CD4-positive, alpha-beta T cell (primary cell): ENCODE measurements at places on chromosomes 3 and 15.

GRCh38 chr15:71080166-71080565, 35.1 kb upstream of the THSD4 start:
- no peak for DNase-seq

GRCh38 chr3:33936171-33936920, 137.9 kb downstream of the PDCD6IP start:
- no peak for DNase-seq

GRCh38 chr3:41569632-41570305, 370.5 kb downstream of the CTNNB1 start:
- no peak for DNase-seq

DNA sequence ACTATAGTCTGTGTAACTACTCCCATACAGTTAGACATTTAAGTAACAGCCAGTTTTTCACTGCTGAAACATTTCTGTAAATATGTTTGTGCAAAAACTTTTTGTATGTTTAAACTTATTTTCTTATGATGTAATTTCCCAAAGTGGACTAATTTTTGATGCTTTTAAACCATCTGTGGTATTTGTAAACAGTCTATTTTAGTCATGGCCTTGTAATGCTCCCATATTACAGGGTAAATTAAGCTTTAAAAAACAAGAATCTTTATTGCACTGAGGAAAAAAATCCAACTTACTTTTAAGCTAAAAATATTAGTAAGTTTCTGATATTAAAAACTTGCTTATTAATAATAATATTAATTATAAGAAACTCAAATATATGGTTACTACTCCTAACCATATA, 13.5 kb downstream of the CCDC14 start:
- DNase-seq, result no peak

GRCh38 chr3:179156170-179156569, 8.0 kb downstream of the PIK3CA start:
- no peak for DNase-seq

GRCh38 chr3:11661827-11662226, 18.1 kb upstream of the VGLL4 start:
- DNase-seq, result no peak

DNA sequence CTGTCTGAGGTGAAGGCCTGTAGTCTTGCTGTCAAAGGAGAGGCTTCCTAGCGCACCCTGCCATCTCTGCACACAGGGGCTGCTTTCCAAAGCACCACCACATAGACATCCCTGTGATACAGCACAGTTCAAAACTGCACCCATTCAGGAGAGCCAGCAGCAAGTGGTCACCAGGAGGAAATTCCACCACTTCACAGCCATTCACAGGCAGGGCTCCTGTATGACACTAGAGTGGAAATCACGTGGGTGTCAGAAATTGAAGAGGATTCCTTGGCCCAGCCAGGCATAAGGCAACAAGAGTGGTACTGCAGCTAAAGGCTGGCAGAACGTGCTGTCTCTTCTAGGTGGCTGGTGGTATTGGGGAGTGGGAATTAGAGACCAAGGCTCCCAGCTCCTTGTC, 102.8 kb downstream of the RFTN1 start:
- DNase-seq, result no peak

DNA sequence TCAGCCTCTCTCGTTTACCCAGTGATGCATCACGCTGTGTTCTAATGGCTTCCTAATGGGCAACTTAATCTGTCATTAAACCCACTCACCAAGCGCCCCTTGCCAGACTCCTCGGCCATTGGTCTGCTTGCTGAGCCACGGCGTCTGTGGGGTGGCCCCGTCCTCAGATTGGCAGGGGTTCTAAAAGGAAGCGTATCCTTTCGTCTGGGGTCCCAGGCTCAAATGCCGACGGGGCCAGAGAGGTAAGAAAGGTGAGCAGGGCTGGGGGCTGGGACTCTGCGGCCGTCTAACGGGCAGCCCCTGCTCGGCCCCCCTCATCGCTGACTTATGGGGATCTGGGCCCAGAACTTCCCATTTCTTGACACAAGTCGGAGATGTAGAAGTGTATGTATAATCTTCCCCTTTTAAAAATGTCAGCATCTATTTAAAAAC, 315.1 kb upstream of the PROK2 start:
- no peak for DNase-seq

- no peak for DNase-seq
These were observed 1.1 kb upstream of the KPNA4 start for GRCh38 chr3:160566499-160566898.

DNA sequence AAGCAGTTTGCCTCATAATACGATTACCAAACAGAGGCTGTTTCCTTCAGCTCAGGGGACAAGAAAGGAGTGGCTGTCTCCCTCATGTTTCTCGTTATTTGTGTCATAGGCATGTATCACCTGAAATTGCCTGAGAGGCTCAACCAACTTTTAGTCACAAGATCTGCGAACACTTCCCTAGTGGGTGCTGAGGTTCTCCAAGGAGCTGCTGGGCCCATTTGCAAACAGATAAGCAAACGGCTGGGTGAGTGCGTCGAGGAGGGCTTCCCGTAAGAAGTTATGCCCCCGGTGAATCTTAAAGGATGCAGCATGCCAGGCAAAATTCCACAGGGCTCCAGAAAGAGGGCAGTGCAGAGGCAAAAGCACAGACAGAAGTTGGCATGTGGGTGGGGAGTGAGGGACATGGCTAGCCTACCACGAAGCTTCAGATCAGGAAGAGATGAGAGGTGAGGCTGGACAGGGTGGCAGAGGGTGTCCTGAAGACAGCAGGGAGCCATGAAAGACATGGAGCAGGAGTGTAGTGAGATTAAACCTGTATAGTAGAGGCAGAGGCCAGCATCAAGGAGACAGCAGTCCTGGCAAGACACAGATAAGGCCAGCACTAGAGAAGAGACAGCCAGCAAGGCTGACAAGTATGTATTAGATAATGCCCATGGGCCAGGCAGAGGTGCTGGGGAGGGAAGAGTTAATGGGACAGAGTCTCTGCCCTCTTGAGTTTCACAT, 4.0 kb upstream of the GP9 start:
- no peak for DNase-seq

DNA sequence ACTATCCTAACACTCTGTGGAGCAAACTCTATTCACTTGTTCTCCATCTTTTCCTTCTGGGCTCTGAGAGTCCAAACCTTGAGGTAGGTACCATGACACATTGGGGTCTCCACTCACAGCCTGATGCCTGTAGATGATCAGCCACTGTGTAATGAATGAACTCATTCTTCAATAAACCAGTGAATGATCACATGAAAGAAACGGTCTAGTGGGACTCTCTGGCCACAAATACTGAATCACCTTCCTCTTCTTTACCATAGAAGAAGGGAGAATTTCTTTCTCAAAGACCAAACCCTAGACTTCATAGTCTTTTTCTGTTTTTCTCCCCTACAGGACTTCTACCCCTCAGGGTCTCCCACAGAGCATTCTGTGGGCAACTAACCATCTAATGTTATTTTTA, 20.5 kb upstream of the ABHD2 start:
- no peak for DNase-seq
